ENCODE measurements at places on chromosomes 16 and 17.
A peak's percentile ranks its signal among the peaks of the same experiment; 100 is the strongest.

DNA sequence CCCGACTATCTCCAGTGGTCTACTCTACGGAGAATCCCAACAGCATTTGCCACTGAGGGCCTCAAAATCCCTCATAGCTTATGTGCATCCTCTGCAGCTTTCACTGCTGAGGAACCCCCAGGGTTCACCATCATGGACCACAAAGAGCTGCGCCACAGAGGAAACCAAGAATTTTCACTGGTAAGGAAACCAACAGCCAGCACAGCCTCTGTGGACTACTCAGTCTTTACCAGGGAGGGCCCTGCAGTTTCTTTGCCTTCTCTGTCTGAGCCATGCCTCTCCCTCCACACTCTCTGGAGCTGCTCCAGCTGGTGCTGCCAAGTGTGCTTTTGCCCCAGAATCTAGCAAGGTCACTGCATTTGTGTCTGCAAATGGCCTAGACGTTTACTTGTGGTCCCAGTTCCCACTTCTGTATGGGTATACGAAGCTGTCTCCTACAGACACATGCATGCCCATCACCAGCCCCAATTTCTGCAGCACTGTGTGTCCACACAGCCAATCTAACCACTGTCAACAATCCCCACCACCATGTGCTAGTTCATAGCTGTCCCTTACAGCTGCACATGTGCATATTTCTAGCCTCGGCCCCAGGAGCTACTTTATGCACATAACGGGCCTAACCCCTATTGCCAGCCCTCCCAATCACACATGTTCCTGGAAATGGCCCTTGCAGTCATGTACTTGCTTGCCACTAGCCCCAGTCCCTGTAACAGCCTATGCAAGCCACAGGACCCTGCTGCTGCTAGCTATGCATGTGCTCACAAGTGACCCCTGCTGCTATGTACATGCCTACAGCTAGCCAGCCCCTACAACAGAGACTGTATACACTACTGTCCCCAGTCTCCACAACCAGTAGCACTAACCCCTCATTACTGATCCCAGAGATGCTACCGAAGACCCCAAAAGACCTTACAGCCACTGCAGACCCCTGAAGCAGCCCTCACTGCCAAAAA is 1437.4 kb downstream of the CDH11 start:
- DNase-seq: no peak

GRCh38 chr17:13096291-13096690 is 78.5 kb upstream of the ELAC2 start:
- DNase-seq: no peak

- DNase-seq: no peak
These were observed 130.8 kb upstream of the EEF2KMT start for GRCh38 chr16:5228369-5228768.

DNA sequence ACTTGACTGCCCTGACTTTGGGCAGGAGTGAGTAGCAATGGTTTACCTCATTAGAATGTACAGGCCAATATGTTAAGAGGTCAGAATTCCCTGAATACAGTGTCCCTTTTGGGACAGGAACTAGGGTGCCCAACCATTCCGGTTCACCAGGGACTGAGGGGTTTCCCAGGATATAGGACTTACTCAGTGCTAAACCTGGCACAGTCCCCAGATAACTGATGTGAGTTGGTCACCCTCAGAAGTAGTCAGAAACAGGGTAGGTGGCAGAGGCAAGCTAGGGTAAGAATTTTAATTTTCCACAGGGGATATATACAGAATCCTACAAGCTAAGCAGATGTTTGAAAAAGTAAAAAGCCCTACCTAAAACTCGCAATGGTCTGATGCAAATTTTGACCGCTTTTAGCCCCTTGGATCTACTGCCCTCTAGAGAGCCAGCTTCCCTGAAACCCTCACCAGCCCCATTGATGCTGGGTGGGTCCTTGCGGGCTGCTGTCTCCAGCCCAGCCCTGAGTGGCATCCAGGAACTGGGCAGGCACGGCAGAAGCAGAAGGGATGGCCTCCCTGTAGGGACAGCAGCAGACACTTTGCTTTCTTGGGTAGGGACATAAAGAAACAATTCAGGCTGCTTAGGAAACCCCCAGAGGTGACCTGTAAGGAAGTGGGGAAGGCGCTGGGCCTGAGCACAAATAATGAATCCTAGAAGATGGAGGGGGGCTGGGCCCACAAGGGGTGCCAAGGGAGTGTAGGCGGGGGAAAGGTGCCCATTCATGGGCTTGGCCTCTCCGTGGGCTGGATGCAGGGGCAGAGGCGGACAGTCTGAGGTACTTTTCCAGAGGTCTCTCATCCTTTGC is 434.8 kb downstream of the SLC39A11 start:
- no peak for DNase-seq

GRCh38 chr17:17782523-17783115 is 54.2 kb downstream of the SREBF1 start:
- peak; percentile 88 for DNase-seq

DNA sequence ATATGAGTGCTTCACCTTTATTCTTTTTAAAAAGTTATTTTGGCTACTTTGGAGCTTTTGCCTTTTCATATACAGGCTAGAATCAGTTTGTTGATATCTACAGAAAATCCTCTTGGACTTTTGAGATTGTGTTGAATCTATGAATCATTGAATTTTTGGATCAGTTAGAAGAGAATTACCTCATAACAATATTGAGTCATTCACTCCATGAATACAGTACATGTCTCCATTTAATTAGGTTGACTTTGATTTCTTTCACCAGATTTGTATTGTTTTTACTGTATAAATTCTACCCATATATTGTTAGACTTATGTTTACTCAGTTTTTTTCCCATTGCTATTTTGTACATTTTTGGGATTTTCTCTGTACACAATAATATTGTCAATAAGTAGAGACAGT is 54.4 kb downstream of the TAOK1 start:
- DNase-seq: no peak

DNA sequence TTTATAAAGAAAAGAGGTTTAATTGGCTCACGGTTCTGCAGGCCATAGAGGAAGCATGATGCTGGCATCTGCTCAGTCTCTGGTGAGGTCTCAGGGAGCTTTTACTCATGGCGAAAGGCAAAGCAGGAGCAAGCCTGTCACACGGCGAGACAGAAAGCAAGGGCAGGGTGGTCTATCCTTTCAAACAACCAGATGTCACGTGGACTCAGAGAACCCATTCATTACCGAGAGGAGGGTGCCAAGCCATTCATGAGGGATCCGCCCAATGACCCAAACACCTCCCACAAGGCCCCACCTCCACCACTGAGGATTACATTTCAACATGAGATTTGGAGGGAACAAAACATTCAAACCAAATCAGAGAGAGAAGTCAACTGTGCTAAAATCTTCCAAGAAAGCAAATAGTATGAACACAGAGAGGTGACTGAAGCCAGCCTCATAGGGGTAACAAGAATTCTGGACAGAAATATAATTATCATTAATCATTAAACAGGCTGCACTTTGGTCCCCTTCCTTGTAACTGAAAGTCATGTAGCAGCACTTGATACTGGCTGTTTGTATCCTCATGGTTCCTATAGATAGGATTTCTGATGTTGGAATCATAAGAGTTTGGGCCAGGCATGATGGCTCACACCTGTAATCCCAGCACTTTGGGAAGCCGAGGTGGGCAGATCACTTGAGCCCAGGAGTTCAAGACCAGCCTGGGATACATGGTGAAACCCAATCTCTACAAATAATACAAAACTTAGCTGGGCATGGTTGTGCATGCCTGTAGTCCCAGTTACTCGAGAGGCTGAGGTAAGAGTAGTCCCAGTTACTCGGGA is 52.5 kb upstream of the B4GALNT2 start:
- no peak for DNase-seq

DNA sequence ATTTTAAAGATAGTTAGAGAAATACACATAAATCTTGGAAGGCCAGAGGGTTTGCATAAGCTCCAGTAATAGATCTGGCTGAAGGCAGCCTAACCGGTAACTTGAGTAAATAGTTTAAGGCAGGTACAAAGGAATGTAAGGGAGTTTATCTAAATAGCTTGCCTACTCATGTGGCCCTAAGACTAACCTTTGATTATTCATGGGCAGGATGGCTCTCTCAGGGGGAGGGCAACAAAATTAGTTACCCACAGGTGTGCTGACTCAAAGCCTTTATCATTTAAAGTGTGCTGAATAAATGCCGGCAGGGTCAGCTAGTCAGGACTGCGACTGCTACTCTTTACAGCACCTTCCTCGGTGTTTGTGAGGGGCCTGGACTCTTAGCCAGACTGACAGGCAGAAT is 761.3 kb upstream of the KIF2B start:
- no peak for DNase-seq

GRCh38 chr16:894841-895240 is 75.9 kb downstream of the LMF1 start:
- DNase-seq: no peak

DNA sequence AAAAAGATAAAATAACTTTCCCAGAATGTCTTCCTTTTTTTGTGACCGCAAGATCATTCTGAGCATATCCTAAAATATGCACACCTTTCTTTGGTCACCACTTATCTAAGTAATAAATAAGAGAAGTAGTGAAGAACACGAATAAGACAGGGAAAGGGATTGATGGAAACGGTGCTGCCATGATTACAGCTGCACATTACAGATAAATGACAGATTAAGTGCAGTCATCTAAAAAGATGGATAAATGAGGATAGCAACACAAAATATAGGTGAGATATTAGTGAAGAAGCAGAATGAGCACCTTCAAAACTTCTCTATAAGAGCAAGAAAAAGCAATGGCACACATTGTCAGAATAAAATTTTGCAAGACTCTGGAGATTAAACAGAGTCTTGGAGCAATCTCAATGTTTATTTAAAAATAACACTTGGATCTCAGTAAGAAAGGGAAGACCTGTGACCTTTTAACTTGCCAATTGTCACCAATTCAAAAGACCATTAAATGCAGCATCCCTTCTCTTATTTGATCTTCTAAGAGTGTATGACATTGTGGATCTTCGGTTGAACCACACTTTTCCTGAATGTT is 567.1 kb downstream of the KCNJ2 start:
- DNase-seq: no peak

GRCh38 chr16:77680496-77680895 is 41.8 kb upstream of the NUDT7 start:
- DNase-seq: no peak

DNA sequence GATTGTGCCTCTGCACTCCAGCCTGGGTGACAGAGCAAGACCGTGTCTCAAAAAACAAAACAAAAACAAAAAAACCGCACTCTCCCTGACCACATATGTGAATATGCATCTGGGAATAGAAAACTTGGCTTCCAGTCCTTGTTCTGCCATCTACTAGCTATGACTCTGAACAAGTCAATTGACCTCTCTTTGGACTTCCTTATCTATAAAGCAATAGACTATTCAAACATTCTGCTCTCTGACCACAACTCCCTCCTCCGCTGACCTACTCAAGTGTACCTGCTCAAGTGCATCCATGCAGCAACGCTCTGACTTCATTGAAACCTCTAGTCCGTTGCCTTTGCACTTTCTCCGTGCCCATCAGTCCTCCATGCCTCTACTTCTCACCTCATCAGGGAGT is 52.6 kb upstream of the KDM6B start:
- DNase-seq: no peak

DNA sequence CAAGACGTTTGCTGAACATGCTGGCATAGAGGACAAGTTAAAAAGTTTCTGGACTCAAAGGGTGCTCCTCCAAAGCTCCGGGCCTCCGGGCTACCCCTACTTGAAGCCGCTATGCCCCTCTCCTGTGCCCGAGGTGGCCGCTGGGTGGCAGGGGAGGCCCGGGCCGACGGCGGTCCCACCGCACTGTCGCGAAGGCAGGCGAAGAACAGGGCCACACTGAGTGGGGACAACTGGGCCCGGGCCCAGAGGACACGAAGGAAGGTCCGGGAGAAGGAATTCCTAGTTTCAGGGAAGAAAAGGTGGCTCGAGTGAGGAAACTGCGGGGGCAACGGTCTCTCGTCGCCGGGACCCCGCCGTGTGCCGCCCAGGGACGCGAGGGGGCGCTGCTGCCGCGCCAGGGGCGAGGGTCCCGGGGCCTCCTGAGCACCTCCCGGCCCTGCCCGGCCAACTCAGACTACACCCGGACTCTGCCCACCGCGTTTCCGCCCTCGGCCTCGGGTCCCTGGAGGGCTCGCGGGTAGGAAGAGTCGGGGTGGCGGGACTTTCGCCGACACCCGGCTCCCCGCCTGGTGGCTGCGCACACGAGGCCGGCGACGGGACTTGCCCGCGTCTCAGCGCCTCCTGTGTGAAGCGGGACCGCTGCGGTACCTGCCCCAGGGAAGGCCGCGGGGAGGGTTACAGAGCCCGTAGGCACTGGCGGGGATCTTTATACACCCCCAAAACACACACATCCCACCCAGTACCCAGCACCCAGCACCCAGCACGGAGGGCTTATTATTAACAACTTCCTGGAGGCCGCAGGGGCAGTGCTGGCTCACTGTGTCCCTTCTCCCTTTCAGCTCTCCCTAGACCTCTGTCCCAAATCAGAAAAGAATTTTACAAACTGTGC is 772 bp upstream of the CHCT1 start:
- DNase-seq: peak; percentile 33

- no peak for DNase-seq
These were observed 8.0 kb downstream of the SERPINF2 start for GRCh38 chr17:1750628-1751027.

DNA sequence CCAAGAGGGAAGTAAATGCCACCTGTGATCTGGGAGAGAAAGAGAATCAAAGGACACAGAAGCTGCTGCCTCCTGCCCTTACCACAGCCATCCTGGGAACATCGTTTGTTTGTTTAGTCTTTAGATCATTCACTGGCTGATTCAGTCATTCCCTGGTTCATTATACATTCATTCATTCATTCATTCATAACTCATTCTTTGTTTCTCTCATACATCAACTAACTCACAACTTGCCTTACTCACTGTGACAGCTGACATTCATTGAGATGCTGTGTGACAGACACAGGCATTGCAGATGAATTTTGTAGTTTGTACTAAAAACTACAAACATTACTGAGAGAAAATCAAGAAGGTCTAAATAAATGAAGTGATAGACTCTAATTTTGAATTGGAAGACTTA is 291.0 kb upstream of the TNRC6C start:
- no peak for DNase-seq

- no peak for DNase-seq
These were observed 34.0 kb downstream of the HS3ST3B1 start for GRCh38 chr17:14334919-14335318.

DNA sequence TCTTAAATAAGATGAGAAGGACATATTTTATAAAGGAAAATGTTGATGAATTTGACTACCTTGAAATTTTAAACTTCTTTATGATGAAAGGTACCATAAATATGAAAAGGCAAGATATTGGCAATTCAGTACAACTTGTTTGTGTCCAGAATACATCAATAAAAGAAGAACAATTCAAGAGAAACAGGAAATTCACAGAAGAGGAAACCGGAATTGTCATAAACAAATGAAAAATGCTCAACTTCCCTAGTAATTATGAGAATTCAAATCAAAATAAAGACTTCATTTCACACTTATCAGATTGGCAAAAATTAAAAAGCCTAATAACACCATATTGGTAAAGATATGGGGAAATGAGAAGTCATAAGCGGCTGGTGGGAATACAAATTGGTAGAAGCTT is 54.3 kb downstream of the WSB1 start:
- DNase-seq: no peak

GRCh38 chr17:45813048-45813725 is 29.1 kb downstream of the CRHR1 start:
- no peak for DNase-seq

GRCh38 chr17:51014129-51014528 is 106.5 kb downstream of the SPAG9 start:
- DNase-seq: no peak
